Memory B cell (primary cell): ENCODE measurements at places on chromosomes 6 and 20.

DNA sequence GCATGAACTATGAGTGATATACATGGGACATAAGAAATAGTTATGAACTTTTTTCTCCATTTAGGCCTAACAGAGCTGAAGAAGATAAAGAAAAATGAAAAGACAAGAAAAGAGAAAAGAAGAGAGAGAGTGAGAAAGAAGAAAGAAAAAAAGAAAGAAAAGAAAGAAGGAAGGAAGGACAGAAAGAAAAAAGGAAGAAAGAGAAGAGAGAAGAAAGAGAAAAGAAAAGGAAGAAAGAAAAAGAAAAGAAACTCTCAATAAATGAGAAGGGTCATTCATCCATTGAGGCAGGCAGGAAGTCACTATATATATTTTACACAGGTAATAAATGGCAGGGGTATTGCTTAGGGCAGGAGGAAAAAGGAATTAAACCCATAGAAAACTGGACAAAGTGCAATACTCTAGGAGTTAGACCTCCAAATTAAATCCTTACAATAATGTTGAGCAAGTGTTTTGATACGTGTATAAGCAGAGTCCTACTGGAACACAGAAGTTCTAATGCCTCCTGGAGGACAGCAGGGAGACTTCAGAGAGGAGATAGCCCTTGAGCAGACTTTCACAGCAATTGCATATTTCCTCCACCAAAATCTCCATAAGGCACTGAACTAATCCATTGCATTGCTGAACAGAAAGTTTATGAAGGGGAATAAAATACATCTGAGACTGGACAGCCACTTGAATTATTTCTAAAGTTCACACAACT is 86.4 kb upstream of the TENT5A start:
- DNase-seq = no peak

DNA sequence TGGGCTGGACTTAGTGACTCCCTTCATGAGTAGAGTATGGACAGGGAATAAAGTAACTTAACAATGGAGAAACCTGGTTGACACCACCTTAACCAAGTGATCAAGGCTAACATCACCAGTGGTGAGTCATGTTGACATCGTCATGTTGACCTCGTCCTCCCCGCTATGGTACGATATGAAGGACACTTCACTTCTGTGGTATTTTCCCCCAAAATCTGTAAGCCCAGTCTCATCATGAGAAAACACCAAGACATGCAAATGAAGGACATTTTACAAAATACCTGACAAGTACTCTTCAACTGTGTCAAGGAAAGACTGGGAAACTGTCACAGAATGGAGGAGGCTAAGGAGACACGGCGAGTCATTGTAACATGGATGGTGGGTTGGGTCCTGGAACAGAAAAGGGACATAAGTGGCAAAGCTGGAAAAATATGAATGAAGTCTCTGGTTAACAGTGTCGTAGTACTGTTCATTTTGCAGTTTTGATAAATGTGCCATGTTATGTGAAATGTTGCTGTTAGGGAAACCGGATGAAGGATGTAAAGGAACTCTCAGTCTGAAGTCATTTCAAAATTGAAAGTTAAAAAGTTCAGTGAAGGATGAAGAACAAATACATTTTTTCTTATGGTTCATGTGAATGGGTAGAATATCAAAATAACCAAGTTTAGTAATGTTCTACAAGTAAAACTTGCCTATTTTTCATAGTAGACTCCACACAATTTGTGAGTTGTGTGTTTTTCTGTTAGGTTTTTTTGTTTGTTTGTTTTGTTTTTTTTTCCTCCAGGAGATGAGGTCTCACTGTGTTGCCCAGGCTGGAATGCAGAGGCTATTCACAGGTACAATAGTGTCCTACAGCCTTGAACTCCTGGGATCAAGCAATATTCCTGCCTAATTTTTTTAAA is 247.5 kb downstream of the TMEM242 start:
- no peak for DNase-seq

- DNase-seq = no peak
These were observed 196.5 kb downstream of the SLC24A3 start for GRCh38 chr20:19408971-19409370.

GRCh38 chr6:32111424-32112066 is 2.4 kb upstream of the TNXB start:
- DNase-seq = no peak

DNA sequence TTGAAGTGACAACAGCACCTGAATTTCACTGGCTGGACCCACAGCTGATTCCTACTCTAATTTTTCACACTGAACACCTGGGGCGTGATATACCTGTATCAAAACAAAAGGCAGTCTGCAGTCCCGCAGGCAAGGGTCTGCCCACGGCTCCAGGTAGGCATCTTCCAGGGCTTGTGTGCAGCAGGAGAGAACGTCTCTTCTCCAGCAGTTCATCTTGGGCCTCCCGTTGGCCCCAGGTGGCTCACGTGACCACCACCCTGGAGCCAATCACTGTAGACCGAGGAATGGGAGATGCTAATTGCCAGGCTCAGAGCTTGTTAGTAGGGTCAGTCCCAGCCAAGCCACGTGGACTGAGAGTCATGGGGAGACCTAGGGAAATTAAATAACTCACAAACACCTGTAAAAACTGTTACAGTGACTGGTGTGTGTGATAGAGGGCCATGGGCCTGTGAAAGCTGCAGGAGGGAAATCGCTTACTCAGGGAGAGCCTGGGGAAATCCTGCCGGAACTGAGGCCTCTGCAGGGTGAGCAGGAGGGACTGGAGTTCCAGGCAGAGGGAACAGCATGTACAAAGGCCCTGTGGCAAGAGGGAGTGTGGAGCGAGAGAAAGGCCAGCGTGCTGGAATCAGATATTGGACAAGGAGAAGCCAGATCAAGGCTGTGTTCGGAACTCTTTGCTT is 83.4 kb downstream of the EYA2 start:
- no peak for DNase-seq

- no peak for DNase-seq
These were observed 433.7 kb upstream of the MANEA start for GRCh38 chr6:95143408-95144180.

DNA sequence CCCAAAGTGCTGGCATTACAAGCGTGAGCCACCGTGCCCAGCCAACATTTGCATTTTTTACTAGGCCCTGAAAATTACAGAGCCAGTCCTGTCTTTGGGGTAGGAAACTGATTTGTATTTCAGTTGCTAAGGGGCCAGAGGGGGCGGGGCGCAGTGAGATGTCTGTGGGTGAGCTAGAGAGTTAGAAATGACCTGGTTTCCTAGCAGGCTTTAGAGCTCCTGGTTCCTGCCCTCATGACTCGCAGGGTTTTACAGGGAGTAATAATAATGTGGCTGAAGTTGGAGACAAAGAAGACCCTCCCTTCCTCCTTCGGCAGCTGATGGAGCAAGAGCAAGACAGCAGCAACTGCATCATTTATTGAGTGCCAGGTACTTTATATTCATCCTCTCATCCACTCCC is 131.5 kb downstream of the TFAP2C start:
- no peak for DNase-seq

- DNase-seq = no peak
These were observed 106.6 kb downstream of the RNASET2 start for GRCh38 chr6:166849749-166850183.

DNA sequence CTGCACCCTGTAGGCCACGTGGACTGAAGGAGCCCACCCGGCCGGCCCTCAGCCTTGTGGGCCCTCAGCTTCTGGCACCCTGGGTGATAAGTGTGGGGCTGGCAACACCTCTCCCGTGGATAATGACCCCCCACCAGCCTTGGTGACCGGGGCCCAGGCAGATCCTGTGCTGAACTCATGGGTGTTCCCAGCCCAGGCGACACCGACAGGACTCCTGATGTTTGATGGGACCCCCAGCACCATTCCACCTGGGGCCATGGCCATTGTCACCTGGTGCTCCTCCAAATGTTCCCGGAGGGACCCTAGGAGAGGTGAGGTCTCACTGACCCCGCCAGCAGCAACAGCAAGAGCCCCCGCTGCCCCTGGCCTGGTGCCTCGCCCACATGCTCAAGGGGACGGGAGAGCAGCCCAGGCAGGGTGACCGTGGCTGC is 19.4 kb upstream of the FRMD1 start:
- DNase-seq = no peak

DNA sequence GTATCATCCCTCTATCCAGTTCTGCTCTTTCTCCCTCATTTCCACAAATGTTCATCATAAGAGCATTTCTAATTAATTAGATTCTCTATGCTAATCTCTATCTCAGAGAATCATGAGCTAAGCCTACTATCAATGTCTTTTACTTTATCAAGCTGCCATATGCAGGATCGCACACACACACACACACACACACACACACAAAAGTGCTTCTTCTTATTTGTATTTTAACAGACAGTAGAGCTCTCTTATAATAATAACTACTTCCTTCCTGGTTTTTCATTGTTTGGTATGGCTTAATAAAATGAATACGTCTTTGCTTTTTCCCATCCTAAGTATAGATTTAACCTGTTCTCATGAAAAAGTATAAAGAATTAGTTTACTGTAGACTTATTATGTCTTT is 170.2 kb downstream of the HAO1 start:
- DNase-seq = no peak

- no peak for DNase-seq
These were observed 6.0 kb downstream of the L3MBTL1 start for GRCh38 chr20:43513372-43513930.

GRCh38 chr6:14265049-14266021 is 147.8 kb downstream of the CD83 start:
- DNase-seq = no peak

GRCh38 chr20:24953209-24953575 is 4.1 kb downstream of the CST7 start:
- no peak for DNase-seq

DNA sequence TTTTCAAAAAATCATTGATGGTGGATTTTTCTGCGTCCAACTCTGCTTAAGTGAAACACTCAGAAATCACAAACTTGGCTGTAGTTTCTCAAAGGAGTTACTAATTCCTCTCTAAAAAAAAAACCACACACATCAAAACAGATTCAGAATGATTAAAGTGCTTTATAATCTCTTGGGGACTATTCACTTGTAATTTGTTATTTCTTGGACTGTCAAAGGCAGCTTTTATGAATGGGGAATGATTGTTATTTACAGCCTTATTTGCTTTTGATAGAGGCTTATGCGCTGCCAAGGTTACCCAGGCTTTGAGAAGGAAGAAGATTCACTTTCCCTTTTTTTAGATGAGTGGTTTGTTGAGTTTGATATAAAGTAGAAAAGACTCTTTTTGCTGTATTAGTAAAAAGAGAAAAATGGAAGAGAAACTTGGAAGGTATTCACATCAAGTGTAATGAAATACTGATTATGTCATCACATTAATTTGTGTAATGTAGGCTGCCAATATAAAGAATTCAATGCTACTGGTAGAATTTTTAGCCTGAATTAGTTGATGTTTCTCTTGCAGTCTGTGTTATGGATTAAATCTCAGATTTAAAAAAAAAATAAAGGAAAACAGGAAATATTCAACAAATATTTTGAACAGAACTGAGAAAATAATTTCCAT is 381.0 kb upstream of the SASH1 start:
- no peak for DNase-seq

DNA sequence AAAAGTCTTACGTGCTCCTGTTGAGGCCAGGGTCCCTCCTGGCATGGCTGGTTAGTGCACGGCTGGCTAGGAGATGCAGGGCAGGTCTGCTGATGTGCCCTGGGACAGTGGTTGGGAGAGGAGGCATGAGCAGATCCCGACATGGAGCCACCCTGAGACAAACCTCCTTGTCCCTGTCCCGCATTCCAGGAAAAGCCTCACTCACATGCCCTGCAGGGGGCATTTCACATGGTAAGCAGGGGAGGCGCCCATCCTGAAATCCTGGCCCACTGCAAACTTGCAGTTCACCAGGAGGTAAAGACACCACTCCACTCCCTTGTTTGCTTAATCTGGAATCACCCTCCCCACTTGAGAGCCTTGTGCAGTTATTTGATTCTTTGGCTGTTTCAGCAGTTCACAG is 116.7 kb upstream of the SLC24A3 start:
- no peak for DNase-seq

DNA sequence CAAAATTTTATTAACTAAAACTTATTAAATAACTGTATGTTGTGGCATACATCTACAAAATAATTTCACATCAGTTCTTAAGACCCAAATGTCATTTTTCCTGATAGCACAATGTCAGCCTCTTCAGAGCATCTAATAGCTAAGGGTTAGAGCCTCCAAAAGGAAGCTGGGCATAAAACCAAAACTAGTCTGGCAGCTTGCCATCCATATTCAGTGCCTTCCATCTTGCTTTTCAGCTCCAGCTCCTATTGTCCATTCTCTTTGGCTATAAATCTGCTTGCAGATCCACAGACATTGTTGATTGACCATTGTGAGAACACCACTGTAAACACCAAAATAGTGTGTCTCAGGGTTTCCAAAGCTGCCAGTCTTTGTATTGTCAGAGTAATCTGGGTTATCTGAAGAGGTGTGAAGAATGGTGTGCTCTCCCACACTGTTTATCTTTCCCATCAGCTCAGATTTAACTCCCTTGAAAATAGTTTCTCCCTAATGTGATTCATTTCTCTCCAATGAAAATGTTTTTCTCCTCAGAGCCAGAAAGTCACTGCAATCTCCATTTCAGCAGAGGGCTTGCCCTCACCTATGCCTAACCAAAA is 154.8 kb upstream of the KCNQ5 start:
- DNase-seq = no peak

- no peak for DNase-seq
These were observed 669.5 kb upstream of the MARCKS start for GRCh38 chr6:113187661-113188060.

DNA sequence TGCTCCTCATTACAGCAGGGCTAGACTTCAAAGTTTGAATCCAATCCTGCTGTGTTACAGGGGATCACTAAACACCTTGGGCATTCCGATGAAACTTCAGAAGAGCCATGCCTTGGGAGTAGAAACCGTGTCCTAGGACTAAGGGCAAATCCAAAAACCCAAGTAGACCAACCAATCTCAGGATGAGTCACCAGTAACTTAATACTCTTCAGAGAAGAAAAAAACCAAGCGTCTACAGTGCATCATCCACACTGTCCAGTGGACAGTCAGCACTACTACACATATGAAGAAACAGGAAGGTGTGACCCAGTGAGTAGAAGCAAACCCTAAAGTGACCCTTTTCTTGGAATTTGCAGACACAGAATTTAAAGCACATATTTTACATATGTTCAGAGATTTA is 39.5 kb upstream of the VAPB start:
- no peak for DNase-seq

- DNase-seq = no peak
These were observed 47.5 kb downstream of the EYA4 start for GRCh38 chr6:133288662-133289061.

- DNase-seq = no peak
These were observed 4.8 kb downstream of the GMNN start for GRCh38 chr6:24779416-24780016.
